Smooth muscle cell of the brain vasculature (primary cell): ENCODE measurements at places on chromosomes 13 and 19.
A peak's percentile ranks its signal among the peaks of the same experiment; 100 is the strongest.

DNA sequence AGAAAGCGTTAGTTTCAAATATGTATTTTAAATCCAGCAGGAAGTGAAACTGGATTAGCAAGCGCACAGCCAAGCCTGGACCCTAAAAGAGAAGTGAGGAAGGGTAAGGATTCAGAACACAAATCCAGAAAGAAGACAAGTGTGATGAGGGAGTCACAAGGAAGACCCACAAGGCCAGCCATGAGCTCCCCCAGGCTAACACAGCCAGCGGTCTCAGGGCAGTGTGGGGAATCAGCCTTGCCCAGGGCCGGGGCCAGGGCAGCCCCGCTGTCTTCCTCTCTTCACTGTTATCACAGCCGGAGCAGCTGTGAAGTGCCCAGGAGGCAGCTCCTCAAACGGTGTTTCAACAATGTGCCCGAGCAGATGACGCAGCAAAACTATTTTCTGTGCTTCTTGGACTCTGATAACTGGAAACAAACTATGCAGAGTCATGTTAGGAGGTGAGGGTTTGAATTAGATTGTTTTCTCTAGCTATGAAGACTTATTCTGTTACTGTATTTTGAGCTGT, 12.2 kb upstream of the CDC16 start:
- DNase-seq: peak; percentile 33

DNA sequence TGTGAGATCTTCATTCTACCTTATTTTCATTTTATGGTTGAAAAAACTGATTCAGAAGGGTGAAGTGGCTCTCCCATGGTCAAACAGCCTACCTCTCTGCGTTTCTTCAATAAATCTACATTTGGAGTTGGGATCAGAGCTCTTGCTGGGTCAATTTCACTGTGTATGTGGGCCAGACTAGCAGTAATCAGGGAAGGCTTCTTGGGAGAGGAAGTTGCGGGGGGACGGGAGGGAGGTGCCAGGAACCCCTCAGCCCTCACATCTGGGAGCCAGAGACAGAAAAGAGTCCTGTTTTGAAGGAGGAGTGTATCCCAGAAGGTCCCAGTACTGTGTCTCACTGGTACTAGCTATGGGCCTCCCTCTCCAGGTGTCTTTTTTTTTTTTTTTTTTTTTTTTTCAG, 934 bp downstream of the KXD1 start:
- no peak for DNase-seq

- DNase-seq: no peak
Measured at GRCh38 chr19:38557205-38557799, 60.5 kb downstream of the MAP4K1 start.

- DNase-seq: no peak
Measured at GRCh38 chr13:112748947-112749735, 59.3 kb downstream of the ATP11A start.
